Heart right ventricle (tissue), 16 donors: ENCODE measurements at places on chromosomes 4 and X. TPM values are rescaled to one million over a fixed set of nuclear protein-coding genes. Genes with fewer than 3 reads are reported as not detected.

FAM9C gene
- total RNA-seq, result not detected

SH3D19 gene
- total RNA-seq, result 114 TPM

NR3C2 gene
- 26.2 TPM for total RNA-seq

MAGEA8 gene
- not detected for total RNA-seq

RHOXF1 gene
- not detected for total RNA-seq

RASSF6 gene
- not detected for total RNA-seq

AREG gene
- total RNA-seq, result 0.77 TPM

FRMPD3 gene
- not detected for total RNA-seq

SLC25A4 gene
- total RNA-seq, result 1,762 TPM

TCEAL4 gene
- 62.1 TPM for total RNA-seq
